Heart right ventricle (tissue), 16 donors: ENCODE measurements at places on chromosomes 16 and 17. TPM values are rescaled to one million over a fixed set of nuclear protein-coding genes. Genes with fewer than 3 reads are reported as not detected.

LYZL6 gene
- polyA plus RNA-seq, result not detected

- no peak for DNase-seq
These were observed 190.9 kb upstream of the CDH5 start for GRCh38 chr16:66175636-66176035.

- no peak for DNase-seq
These were observed 434.0 kb upstream of the MON1B start for GRCh38 chr16:76756951-76757350.

SMIM36 gene
- not detected for polyA plus RNA-seq

DNA sequence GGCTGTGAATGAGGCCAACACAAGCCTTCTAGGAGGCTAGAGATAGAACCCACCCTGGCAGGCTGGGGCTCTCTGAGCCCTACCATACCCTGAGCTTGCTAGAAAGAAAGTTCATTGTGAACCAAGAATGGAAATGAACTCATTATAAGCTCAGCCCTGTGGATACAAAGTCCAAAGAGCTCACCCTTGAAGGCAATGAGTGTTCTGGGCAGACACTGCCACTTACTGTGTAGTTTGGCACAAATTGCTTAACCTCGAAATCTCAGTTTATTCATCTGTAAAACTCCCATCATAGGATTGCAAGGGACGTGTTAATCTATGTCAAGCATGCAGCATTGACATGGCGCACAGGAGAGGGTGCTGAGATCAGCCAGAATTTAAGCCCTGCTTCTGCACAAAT is 5.5 kb downstream of the KDM8 start:
- no peak for DNase-seq

- no peak for DNase-seq
These were observed 1.7 kb upstream of the PPL start for GRCh38 chr16:4938683-4939030.

ZBTB4 gene
- polyA plus RNA-seq, result 34.2 TPM

MMP28 gene
- polyA plus RNA-seq, result 7.4 TPM

- no peak for DNase-seq
These were observed 47.0 kb downstream of the CCDC182 start for GRCh38 chr17:57697891-57698711.

- DNase-seq, result peak; percentile 53
These were observed 50.4 kb downstream of the OR1D5 start for GRCh38 chr17:3012926-3013581.

TP53TG3 gene
- not detected for polyA plus RNA-seq

GRCh38 chr17:49645654-49646053 is 32.2 kb downstream of the SPOP start:
- DNase-seq, result no peak

DNA sequence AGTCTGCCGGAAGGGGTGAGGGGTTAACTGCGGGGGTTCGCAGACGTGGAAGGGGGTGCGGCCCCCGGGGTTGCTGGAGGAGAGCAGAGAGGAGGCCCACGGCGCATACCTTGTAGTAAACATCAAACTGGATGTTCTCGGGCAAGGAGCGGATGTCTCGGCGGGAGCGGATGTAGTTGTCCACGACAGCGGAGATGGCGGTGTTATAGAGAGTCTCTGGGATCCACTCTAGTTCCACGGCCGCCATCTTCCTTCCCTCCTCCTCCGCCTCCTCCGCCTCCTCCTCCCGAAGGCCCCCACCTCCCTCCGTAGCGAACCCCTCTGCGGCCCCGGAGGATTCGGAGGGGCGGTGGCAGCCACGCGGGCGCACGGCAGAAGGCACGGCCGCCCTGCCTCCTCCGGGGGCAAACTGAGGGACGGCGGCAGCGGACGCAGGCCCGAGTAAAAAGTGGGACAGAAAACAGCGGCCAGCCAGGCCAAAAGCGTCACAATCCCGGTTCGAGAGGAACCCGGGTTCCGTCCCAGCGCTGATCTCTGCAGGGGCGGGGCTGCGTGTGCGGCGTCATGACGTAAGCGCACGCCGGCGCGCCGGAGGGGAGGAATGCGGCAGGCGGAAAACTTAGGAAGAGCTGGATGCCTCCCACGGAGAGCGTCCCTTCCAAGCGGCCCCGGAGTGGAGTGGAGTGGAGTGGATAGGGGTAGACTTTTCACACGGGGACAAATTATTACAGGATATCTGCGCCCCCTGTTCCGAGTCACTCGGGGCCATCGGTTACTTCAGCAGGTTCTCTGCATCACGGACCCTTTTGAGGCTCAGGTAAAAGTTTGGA is at the start of gene APPBP2:
Gene APPBP2, minus strand, starts transcription at position 558 of the 830 bp plus-strand sequence. Its CDS starts 311 bp downstream, at position 247.
- peak; percentile 88 for DNase-seq

DNA sequence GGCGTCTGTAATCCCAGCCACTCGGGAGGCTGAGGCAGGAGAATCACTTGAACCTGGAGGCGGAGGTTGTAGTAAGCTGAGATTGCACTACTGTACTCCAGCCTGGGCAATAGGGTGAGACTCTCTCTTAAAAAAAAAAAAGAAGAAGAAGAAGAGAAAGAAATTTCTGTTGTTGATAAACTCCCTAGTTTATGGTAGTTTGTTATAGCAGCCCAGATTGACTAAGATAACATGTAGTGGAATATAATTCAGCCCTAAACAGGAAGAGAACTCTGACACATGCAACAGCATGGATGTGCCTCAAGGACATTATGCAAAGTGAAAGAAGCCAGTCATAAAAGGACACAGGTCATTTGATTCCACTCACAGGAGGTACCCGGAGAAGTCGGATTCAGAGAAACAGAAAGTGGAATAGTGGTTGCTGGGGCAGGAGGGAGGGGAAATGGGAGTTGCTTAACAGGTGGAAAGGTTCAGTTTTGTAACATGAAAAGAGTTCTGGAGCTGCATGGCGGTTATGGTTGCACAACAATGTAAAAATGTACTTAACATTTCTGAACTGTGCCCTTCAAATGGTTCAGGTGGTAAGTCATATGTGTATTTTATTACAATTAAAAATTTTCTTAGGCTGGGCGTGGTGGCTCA is 26.0 kb upstream of the PRM1 start:
- DNase-seq, result no peak

ABHD15 gene
- 5.7 TPM for polyA plus RNA-seq

GRCh38 chr17:52837492-52837891 is 679.0 kb upstream of the CA10 start:
- no peak for DNase-seq

GRCh38 chr16:88642881-88643643 is 4.7 kb downstream of the IL17C start:
- DNase-seq, result no peak

DNA sequence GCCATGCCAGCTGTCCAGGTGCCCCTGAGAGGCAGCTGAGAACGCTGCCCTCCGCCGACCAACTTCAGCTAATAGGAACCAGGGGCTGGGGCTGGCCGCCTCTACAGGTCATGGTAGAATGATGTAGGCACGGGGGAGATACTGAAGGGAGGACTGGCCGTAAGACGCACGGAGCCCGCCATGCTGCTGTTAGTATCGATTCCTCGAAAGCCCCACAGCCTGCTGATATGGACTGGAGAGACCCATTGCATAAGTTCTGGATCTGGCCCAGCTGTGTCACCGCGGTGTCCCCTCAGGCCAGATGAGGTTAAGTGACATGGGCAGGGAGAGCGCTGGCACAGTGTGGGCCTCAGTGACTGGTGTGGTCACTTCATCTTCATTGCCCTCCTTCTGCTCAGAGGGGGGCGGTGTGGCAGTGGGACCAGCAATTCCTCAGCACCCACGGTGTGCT is 75.6 kb downstream of the AMFR start:
- no peak for DNase-seq

DNA sequence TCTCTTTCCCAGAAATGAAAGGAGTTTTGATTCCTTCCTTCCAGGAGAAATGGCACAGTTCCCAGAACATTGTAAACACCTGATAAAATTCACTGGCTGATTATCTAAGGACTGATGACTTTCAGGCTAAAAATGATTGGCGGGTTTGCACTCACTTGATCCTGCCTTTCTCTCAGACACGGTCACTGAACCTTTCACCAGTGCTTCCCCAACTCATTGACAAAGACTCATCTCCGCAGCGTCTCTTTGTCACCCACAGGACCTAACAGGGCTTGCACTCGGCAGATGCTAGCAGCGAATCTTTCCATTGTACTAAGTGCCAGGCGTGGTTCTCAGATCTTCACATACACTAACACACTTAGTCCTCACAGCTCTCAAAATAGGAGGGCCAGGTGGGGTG is 7.3 kb upstream of the DHRS7C start:
- no peak for DNase-seq
